Activated T-cell treated with anti-CD3 and anti-CD28 coated beads, Interleukin-2, amount 50 U/mL, for 24 hours (primary cell): ENCODE measurements at places on chromosomes 16 and 17.
A peak's percentile ranks its signal among the peaks of the same experiment; 100 is the strongest.

DNA sequence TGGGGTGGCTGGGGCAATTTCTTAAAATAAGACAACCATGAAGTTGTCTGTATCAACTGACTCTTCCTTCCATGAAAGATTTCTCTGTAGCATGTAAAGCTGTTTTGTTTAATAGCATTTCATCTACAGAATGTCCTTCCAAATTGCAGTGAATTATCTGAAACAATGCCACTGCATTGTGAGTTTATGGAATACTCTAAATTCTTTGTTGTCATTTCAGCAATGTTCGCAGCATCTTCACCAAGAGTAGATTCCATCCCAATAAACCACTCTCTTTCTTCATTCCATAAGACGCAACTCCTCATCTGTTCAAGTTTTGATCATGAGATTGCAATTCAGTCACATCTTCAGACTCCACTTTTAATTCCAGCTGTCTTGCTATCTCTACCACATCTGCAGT, 54.6 kb downstream of the CPPED1 start:
- no peak for DNase-seq

DNA sequence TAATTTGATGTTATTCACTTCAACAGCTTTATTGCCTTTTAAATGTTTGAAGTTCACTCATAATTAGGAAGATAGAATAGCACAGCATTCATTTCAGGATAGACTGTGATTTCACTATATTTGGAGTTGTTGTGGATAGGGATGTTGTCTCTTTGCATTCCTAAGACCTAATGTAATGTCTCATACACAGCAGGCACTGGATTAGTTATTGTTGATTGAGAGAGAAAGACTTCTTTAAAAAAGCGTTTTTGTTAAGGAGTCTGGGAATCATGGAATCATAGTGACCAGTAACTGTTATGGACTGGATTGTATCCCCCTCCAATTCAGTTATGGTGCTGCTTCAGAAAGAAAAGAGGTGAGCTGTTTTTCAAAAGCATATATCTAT, 122.0 kb downstream of the USP22 start:
- no peak for DNase-seq

DNA sequence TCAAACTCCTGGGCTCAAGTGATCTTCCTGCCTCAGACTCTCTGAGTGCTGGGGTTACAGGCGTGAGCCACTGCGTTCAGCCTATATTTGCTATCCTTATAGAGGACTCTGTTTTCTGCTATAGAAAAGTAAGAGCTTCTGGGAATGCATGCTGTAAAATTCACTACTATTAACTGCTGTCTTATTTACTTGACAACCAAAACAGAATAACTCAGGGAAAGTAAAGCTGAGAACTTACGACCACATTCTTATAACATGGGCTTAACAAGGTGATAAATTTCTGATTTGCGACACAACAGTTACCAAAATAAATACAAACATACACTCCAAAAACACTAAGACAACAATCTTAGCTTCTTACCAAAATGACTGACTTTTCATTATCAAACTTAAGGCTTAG, 23.9 kb downstream of the APPBP2 start:
- DNase-seq: no peak

DNA sequence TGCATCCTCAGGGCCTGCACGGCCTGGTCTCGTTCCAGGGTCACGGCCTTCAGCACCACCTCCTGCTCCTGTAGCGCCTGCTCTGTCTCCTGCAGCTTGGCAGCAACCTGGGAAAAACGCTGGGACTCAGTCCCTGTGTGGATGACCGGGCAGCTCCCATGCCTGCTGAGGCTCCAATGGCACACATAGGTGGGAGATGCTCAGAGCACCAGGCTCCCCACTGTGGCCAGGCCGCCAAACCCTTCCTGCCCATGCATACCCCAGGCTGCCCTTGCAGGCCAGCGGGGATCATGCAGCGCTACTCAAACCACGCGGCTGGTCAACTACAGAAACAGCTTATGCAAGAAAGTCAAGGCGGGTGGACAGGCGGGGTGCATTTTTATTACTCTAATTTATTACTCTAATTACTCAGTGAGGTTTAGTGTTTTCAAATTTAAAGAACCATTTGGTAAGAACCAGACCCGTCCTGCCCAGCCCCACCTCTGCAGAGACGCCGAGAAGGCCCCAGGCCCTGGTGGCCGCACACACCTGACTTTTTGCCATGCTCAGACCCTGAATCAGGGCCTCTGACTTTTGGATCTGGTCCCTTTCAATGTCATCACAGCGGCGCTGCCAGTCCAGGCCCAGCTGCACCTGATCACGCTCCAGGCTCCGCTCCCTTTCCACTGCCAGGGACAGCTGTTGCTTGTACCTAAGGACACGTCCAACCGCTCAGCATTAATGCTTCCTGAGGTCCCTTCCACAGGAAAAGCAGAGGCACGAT, 34.0 kb downstream of the CCDC57 start:
- no peak for DNase-seq

DNA sequence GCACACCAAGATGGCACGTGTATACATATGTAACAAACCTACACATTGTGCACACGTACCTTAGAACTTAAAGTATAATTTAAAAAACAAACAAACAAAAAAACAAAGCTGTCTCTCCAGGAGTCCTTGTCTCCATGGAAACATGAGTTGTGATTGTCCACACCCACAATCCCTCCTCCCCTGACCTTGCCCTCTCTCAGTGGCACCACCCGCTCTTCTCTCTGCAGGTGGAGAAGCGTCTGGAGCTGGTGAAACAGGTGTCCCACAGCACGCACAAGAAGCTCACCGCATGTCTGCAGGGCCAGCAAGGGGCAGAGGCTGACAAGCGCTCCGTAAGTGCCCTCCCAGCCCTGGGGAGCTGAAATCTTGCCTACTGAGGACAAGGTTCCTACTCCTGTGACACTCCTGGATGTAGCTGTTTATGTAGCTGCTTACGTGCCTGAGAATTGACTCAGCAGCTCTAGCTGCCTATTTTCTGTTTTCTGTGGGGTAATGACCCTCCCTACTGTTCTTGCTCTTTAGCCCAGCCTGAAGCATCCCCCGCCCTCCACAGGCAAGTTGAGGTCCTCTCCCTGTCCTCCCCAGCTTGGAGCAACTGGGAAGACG, 107.0 kb downstream of the ARHGAP44 start:
- DNase-seq: no peak

DNA sequence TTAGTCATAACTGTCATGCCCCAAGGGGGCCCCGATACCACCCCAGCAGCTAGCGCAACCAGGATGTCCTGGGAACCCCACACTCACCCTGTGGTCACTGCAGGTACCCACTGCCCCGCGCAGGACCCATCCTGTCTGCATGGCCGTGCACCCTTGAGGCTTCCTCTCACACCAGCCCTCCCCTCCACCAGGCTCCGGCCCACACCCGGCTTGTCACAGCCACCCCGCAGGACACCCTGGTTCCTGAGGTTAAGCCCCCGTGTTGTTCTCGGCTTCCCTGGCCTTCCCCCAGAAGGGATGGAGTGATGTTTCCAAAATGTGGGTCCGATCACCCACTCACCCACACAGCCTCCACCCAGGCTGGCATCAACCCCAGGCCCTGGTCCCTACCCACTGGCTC, 7.5 kb downstream of the DNASE1L2 start:
- DNase-seq: no peak

DNA sequence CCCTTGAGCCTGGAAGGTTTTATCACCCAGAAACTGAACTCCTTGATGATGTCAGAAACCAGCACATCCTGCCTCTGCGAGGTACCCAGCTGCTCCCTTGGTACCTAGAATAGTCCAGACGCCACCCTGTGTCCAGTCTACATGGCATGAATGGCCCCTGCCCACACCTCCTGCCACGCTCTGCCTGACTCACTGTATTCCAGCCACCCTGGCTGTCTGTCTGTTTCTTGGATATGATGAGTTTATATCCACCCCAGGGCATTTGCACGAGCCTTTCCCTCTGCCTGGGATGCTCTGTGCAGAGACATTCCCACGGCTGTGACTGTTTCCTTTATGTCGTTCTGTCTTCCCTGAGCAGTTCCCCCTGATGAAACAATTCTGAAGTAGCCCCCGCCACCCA, 68.7 kb downstream of the CRISPLD2 start:
- no peak for DNase-seq

DNA sequence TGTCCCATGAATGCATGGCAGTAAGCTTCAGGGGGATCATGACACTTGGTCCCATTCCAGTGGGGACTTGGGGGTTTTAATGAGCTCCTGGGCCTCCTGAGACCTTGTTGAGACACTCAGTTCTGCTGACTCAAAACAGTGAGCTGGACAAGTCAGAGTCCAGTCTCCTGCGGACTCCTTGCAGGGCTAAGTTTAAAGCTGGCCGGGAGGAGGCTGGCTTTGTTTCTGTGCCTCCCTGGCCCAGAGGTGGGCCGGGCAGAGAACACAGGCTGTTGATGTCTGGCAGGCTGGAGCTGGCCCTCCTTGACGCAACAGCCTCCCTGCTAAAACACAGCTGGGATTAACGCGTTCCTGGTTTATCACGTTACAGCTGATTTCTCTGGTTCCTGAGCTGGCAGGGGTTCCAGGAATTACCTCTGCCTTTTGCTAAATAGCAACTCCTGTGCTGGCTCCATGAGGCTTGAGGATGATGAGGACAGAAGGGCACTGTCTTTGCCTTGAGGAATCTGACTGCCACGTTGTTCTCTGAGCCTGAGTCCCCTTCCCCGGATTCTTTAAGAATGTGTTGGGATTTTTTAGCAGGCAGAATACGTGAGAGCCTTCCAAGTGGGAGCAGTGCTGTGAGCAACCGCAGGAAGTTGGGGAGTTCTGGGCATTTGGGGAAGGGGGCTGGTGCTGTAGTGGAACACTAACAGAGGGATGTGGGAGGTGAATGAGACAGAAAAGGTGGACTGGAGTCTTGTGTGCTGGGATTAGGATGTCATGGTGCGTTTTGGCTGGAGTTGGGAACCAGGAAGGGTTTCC, 2.0 kb downstream of the GPT2 start:
- no peak for DNase-seq

GRCh38 chr17:15265131-15265530, at the start of gene PMP22:
TSS of gene PMP22 (minus strand) at chr17:15265326. CDS start at chr17:15260727, 4,599 bp downstream.
- no peak for DNase-seq

GRCh38 chr16:27229891-27230470, 26.7 kb downstream of the KDM8 start:
- no peak for DNase-seq

DNA sequence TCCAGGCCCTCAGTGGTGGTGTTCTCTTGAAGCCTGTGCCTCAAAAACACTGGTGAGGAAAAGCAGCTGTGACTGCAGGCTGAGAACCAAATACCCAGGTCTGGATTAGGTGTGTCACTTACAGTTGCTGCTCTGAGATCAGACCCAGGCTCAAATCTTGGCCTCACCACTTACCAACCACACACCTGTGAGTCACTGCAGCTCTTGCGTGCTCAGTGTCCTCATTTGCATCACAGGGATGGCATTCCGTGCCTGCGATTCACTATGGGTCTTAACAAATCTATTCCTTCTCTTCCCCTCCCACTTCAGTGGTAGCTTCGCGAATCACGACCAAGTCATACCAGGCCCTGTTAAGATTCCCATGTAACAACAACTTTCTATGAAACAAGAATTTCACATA, 233.4 kb upstream of the HSBP1 start:
- DNase-seq: no peak

DNA sequence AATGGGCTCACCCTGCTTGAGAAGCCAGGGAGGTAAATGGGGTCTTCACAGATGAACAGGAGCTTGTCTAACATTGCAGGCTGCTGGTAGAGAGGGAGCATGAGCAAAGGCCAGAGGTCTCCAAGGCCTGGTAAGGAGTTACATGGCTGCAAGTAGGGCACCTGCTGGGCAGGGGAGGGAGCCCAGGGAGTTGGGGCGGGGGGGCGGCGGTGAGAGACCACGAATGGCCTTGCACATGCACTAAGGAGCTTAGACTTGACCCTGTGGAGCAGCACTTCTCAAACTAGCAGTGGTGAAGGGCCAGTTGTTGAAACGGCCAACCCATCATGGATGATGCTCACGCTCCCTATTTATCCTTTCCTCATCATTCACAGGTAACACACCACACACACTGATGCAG, 38.4 kb downstream of the ERN1 start:
- no peak for DNase-seq

GRCh38 chr16:1455190-1456171, 11.1 kb upstream of the CCDC154 start:
- no peak for DNase-seq

- no peak for DNase-seq
These were observed 8.2 kb downstream of the HSD3B7 start for GRCh38 chr16:30992931-30993816.

DNA sequence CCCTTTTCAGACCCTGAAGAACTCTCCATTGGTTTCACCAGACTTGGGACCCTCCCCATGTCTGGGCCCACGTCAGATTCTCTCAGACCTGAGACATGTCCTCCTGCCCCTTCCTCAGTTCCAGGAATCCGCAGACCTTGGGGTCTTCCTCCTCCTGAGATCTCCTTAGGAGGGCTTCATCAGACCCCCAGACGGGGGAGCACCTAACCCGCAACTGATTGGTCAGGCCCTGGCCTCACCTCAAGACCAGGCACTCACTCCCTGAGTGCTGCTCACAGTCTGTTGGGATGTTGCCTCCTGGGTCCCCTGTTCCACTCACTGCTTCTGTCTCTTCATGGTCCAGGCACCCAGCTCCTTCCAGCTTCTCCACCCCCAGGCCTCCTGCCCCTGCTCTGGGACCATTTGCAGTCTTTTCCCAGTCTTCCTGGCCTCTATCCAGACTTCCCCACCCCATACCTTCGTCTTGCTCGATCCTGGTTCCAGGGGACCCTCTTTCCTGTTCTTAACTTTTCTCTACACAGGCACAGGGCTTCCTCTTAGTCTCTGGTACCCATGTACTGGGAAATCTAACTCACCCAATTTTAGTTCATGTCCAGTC, 1.2 kb downstream of the GID4 start:
- DNase-seq: peak; percentile 34

DNA sequence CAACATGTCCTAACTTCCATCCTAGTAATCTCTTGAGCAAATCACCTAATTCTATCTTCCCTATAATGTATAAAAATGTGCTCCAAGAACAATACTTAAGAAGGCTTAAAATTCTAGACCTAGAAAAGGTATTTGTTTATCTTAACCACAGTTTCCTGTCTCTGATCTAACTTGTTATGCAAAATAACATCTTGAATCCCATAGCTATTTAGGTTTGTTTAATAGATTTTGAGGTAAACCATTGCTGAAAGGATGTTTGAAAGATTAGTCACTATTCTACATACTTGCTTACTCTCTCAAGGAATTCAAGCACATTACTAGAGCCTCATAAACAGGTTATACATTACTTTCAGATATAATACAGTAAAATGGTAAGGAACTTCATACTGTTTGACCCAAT, 13.0 kb downstream of the CA10 start:
- DNase-seq: no peak

DNA sequence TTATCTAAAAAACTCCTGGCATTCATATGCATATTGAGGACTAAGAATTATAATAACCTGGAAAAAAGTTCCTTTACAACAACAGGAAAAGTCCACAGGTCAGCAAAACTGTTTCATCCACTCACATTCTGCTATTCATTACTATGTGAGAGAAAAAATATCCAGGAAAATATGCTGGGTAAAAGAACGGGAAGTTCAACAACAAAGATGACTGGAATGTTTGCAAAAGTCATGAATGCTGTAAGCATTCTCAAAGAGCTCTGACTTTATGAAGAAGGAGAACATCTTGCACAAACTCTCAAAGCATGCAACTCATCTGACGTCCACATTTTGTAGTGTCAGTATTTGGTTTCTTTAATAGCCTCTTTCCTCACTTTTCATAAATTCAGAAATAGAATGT, 56.9 kb upstream of the ALDH3A1 start:
- DNase-seq: no peak

- DNase-seq: no peak
These were observed 5.9 kb upstream of the GOSR2 start for GRCh38 chr17:46917041-46917440.
